ENCODE measurements at places on chromosomes 1 and 21.
A peak's percentile ranks its signal among the peaks of the same experiment; 100 is the strongest.

DNA sequence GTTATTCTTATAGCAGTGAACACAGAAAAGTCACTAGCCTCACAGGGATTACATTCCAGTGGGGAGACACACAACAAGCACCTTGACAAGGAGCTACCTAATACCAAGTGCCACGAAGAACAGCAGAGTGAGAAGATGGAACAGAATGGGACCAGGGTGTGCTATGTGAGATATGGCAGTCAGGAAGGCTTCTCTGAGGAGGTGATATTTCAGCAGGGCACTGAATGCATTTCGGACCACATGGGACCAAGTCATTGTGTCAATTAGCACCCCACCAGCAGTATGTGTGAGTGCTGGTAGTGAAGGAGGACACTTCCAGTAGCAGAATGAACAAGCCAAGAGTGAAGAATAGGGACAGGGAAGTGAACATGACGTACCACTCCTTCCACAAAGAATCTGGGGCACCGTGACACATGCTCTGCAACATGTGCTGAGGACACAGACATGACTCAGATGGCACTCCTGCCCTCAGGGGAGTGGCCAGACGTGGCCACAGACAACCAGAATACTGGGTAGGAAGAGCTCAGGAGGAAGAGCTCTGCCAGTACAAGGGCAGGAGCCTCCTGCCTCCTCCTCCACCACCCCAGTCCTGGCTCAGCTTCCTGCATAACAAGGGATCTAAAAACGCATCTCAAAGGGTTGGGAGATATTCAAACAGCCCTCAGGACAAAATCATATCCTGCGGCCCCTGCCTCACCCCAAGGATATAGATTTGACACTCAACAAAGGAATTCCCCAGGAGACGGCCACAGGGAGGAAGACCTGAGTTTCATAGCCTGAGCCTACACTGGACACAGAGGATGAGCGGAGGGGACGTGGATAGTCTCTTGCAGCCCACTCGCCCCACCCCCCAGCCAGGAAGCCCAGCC lies 102.5 kb downstream of the TRABD2B start:
- no peak for DNase-seq

- peak; percentile 63 for DNase-seq
These were observed 13.1 kb downstream of the NR5A2 start for GRCh38 chr1:200040481-200041138.

- DNase-seq: no peak
These were observed 38.0 kb upstream of the DESI2 start for GRCh38 chr1:244614879-244615278.

DNA sequence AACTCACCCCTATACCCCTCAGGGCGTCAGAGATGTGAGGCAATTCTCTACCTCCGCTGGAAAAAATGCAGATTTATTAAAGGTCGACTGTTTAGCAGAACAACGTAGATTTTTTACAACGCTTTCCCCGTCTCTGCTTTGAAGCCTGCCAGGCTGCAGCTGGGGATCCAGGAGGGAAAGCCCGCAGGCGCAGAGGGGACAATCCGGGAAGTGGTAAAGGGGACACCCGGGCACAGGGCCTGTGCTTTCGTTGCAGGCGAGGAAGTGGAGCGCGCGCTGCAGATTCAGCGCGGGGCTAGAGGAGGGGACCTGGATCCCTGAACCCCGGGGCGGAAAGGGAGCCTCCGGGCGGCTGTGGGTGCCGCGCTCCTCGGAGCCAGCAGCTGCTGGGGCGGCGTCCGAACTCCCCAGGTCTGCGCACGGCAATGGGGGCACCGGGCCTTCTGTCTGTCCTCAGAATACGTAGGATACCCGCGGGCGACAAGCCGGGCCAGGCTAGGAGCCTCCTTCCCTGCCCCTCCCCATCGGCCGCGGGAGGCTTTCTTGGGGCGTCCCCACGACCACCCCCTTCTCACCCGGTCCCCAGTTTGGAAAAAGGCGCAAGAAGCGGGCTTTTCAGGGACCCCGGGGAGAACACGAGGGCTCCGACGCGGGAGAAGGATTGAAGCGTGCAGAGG lies 5.5 kb downstream of the SIM2 start:
- peak; percentile 61 for DNase-seq

- DNase-seq: no peak
These were observed 58.6 kb downstream of the GPR137B start for GRCh38 chr1:236200925-236201324.

All from retina (tissue), 1 donor.